ENCODE measurements at places on chromosomes 13 and 19.

DNA sequence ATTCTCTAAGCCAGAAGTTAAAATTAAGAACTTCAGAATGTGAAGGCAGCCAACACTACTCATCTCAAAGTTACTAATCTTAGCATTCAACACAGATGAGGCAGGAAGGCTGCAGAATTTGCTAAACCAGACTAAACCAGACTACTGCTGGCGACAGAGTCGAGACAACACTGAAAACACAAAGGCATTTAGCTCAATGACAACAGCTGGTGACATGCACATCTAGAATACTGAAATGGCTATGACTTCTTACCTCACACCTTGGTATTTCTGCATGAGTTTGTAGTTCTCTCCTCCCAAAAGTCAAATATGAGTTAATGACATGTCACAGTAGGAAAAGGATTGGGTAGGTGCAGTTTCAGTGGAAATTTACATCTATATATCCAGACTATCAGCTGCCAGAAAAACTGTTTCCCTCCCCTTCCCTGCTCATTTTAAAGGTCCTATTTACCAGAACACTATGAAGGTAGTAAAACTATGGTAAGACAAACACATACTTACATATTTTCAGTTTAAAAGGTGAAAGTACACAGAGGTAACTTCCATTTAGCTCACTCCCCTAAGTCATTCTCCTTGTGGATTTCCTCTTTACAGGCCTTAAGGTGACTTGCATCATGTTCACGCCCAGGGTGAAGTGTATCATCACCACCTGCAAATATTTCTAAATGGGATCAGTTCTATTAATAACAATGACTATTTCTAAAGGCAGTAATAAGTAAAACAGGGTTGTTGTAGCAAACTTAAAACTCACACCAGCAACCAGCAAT, 21.4 kb downstream of the FOXO1 start:
- DNase-seq, result no peak

DNA sequence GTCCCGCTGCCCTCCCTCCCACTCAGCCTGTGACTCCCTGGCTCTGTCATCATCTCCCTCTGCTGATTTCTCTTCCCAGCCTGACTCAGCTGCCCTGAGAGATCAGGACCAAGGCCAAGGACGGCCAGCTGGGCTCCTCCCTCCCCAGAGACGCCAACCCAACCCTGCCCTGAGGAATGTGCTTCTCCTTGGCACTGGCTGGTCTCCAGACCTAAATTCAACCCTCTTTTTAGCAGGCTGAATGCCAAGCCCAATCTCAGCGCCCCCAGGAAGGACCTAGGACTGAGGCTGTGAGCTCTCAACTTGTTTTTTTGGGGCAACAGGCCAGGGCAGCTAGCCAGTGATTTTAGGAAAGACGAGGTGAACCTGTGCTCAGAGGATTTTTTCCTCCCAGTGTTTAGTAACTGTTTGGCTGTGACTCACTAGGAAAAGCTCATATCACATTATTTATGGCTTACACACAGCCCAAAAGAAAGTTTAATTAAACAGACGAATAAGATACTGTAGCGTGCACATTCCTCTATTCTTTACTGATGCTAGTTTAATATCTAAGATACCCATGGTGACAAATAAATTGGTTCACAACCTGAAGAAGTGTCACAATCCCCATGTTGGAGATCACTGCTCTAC, 7.4 kb upstream of the IGFL1 start:
- DNase-seq, result no peak

- DNase-seq, result no peak
These were observed 20.5 kb downstream of the IQCN start for GRCh38 chr19:18253716-18254115.

DNA sequence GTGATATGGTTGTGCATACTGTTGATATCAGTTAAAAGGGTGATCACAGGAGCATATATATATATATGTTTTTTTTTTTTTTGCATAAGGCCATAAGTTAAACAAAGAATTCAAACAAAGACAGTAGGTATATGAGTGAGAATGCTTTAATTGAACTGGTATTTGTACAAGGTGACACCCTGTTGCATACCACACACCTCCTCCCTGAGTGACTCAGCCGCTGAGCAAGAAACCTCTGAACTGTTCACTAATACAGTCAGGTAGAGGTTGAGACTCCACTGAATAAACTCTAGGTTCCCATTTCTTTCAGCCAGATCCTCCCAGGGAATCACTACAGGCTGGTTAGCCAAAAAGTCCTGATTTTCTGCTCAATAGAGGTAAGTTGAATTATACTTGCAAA, at the start of gene SCEL:
Gene SCEL, plus strand, starts transcription at position 259 of the 400 bp plus-strand sequence. CDS start 20,170 bp downstream, outside the sequence.
- no peak for DNase-seq

DNA sequence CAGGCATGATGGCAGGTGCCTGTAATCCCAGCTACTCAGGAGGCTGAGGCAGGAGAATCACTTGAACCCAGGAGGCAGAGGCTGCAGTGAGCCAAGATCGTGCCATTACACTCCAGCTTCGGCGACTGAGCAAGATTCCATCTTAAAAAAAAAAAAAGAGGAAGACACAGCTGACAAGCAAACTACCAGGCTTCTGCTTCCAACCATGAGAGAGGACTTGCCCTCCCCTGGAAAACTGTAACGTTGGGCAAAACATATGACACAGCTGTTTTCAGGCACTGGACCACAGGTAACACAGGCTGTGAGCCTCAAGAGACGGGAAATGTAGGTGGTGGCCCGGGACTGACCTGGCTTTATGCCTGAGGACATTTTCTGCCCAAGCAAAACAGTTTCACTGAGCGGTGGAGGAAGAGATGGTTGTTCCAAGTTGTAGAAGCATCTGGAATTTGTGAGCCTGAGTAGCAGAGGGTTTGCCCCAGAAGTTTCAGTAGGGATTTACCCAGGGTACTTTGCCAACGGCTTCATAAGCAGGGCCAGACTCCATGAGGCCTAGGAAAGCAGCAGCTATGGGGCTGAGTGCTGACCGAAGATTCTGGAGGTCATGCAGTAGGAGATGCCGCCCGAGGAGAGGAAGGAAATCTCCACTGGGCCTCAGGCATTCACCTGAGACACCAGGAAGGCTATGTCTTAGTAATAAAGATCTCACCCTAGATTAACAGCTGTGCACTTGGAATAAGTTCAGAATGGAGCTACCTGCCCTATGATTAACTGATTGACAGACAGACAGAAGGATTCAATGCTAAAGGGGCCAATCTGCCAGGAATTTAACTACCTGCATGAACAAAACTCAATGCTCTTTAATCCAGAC, 88.0 kb downstream of the ABCC4 start:
- no peak for DNase-seq

- DNase-seq, result no peak
These were observed 453 bp downstream of the ZNF256 start for GRCh38 chr19:57947088-57947418.

DNA sequence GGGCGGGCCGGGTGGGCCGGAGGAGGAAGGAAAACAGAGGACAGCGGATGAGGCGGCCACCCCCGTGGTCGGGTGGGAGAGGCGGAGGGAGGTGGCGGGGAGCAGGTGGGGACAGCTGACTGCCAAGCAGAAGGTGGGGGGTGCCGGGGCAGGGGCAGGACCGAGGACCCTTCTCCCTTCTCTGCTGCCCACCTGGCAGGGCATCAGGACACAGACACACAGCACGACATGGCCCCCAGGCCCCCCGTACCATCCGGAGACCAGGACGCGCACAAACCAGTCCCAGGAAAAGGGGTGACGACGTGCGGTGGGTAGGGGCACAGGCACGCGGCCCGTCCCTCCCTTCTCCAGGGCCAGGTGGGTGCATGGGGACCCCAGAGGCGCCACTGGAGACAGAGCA, 11.0 kb upstream of the CACTIN start:
- no peak for DNase-seq

DNA sequence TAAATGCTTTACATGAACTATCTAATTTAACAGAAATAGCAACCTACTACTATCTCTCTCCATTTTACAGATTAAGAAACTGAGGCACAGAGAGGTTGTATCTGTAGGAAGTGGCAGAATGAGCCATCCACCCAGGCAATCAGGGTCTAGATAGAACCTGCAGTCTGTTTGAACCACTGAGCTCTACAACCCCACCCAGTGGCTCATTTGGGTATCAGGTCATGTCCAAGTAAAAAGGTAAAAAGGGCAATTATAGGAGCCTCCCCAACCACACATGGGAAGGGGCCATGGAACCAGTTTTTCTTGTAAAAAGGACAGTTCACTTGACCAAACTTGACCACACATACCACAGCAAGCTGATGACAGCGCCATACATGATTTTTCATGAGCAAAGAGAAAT, 92.9 kb upstream of the SGCG start:
- DNase-seq, result no peak

GRCh38 chr13:40518481-40518882, 148.0 kb downstream of the FOXO1 start:
- peak; percentile 4 for DNase-seq

- DNase-seq, result no peak
These were observed 19.7 kb upstream of the ERCC5 start for GRCh38 chr13:102825921-102826706.

DNA sequence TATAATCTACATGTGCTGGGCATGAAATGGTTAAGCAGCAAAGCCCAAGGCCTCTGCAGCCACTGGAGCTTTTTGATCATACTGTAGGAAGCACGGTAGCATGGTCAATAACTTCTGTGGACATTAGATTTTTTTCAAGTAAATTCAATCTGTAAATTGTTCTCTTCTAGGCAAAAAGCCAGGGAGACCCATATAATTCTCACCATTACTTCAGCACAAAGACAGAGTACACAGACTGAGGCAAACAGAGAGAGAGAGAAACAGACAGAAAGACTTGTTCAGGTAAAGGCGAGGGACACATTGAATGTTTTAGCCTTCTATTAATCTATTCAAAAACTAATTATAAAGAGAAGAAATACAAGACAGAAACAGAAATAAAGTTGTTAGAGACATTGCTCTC, 349.4 kb downstream of the RFC3 start:
- DNase-seq, result no peak

- DNase-seq, result no peak
These were observed 2.4 kb downstream of the PTPRH start for GRCh38 chr19:55206664-55207500.

DNA sequence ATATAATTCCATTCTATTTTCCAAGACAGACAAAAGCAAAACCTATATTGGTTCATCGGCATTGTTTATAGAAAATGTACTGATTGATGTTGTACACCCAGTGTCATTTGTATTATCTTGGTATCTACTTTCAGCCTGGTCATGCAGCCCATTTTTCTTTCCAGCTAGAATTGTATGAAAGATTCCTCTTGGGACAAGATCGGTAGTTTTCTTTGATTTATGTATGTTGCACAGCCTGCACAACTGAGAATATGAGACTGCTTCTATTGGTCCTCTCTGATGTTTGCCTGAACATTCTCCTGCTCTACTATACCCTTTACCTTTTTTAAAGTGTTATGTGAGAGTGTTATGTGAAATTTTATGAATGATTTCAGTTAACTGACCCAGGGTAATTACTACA, 487.7 kb upstream of the PRR20A start:
- no peak for DNase-seq

GRCh38 chr19:19637523-19638251, 5.8 kb downstream of the GMIP start:
- DNase-seq, result no peak

- DNase-seq, result no peak
These were observed 1086.6 kb downstream of the UQCRFS1 start for GRCh38 chr19:28126135-28126898.

DNA sequence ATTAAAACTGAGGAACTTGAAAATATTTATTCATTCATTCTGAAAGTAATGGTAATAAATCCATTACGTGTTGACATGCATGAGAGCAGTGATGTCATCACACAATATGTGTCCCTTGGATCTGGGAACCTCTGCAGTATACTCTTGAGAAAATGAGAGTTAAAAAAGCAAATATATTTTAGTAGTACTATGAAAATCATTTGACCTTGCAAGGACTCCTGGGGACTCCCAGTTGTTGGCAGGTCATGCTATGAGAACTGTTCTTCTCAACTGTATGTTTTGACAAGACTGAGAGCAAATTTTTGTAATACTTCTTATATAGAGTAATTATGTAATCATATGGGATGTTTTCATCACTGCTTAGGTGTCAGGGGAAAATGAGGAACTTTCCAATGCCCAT, 249.4 kb downstream of the PCCA start:
- DNase-seq, result no peak

GRCh38 chr19:51978882-51979281, 7.8 kb downstream of the ZNF350 start:
- DNase-seq, result no peak

DNA sequence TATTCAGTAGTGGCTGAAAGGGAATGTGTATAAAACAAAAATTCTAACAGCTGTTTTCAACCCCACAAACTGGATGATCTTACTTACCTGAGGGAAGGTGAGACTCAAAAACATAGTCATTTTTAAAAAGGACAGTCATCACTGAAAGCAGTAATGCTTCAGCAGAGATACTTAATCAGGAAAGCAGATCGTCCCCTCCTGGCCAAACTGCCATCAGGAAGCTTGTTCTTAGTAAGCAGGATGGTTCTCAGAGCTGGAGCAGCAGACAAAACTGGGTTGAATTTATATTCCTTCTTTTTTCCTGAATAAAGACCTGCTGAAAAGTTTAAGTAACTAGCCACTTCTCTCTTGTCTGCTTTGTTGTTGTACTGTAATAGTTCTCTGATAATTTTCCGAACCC, 1156.5 kb downstream of the OLFM4 start:
- no peak for DNase-seq

DNA sequence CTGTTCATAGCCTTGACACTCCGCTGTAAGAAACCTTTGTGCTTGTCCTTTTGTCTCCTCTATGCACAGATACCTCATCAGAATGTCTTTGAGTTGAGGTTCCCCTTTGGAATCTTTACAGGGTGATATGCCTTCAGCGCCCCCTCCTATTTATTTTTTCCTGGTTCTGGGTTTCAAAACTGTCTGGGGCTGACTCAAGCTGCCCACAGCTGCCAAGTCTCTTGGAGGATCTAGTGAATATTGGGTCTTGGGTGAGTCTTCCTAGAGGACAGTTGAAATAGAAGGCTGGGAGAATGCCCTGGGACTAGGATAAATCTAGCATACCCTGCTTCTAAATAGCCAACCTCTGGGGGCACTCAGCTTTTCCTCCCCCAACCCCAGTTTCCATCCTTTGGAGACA, 930 bp downstream of the ZNF136 start:
- DNase-seq, result no peak

DNA sequence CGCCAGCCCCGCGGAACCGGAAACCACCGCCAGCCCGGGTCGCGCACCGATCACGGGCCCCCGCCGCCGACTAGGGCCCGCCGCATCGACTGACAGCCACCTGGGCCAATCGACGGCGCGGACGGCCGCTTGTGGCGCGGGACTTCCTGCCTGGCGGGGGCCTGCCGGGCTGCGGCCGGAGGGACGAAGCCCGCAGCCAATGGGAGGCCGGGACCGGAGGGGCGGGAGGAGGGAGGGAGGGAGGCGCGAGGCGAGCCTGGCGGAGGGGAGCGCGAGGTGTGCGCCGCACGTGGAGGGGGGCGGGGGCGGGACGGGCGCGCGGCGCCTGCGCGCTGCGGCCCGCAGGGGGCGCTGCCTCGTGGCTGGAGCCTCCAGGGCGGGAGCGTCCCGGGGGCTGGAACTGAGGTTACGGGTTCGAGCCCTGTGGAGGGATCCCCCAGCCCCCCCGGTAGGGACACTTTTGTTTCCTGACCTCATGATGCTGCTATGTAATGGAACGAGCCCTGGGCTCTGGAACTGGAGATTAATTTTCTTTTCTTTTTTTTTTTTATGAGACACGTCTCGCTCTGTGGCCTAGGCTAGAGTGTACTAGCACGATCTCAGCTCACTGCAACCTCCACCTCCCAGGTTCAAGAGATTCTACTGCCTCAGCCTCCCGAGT, at the start of gene MLLT1:
Gene MLLT1, minus strand, starts transcription at position 45 of the 661 bp plus-strand sequence. CDS start 191 bp downstream, outside the sequence.
- DNase-seq, result peak; percentile 93

- DNase-seq, result no peak
These were observed 57.1 kb downstream of the GPALPP1 start for GRCh38 chr13:45046445-45046844.
